ENCODE measurements at places on chromosomes 1 and 21. TPM values are rescaled to one million over a fixed set of nuclear protein-coding genes. Genes with fewer than 3 reads are reported as not detected.

DNA sequence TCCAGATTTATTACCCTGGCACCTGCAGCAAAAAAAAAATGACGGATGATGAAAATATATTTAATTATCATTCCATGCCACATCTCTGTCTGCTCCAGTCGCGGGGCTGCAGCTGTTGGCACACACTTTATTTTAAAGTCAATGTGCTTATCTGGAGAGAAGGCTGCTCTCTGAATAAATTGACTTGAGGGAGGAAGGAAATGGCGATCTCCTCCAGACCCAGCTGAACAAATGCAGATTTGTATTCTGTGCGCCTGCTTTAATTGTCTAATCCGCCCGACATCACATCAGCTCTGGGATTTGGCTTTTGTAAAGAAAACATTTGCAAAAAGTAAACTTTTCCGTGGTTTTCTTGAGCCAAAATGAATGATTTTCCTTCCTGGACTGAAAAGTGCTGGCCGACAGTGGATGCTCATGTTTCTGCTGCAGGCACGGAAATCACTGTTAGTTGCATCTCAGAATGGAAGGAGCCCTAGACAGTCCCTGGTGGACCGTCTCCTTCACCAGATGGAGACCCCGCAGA is 150.2 kb downstream of the CAMTA1 start:
- no peaks in the 10 kb centered on the region for H3K36me3 ChIP-seq
- peaks cover 6% of the 10 kb centered on the region for H3K4me1 ChIP-seq
- H3K27ac ChIP-seq, result no peak overlapping the region

- DNase-seq, result no peak
- H3K27me3 ChIP-seq, result no peaks in the 10 kb centered on the region
- peaks cover 13% of the 10 kb centered on the region for H3K4me1 ChIP-seq
These were observed 31.0 kb downstream of the IL12RB2 start for GRCh38 chr1:67338642-67339041.

GRCh38 chr1:164891615-164892014 is 332.6 kb downstream of the PBX1 start:
- no peaks in the 10 kb centered on the region for H3K4me1 ChIP-seq
- H3K27ac ChIP-seq, result no peak overlapping the region
- no peak for DNase-seq
- H3K27me3 ChIP-seq, result no peaks in the 10 kb centered on the region
- no peak overlapping the region for H3K4me3 ChIP-seq

DNA sequence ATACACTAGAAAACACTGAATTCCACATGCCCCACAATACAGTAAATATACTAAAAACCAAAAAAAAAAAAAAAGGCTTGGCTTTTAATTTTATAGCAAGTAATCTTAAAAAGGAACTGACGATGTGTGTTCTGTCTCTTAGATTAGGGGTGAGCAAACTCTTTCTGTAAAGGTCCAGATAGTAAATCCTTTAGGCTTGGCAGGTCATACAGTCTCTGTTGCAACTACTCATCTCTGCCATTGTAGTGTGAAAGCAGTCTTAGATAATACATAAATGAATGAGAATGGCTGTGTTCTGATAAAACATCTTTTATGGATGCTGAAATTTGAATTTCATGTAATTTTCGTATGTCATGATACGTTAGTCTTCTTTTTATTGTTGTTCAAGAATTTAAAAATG is 150.2 kb downstream of the SLC30A10 start:
- H3K27ac ChIP-seq, result no peak overlapping the region
- no peak overlapping the region for H3K4me3 ChIP-seq
- DNase-seq, result no peak
- H3K27me3 ChIP-seq, result no peaks in the 10 kb centered on the region
- H3K36me3 ChIP-seq, result no peaks in the 10 kb centered on the region

DNA sequence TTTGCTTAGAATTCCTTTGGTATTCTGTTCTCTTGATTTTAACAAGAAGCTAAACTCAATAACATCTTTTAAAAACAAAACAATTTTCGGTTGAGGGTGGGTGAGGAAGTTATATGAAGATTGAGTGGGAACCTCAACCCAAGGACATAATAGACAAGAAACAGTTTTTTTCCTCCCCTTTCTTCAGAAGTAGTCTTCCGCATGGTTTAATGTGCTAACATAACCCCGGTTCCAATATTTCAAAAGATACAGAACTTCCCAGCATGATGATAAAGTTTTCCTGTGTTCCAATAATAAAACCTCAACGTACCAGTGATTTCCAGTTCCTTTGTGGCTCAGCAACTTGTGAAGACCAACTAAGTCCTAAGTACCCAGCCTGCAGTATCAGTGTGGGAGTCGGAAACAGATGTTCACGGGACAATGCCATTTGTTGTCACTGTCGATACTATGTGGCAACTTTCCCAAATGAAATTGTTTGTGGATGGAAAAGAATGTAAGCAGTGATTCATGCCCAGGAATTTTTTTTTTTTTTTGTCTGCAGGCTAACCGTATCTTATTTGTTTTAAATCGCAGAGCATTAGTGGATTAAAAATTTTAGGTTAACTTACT is 48.5 kb downstream of the NR5A2 start:
- H3K36me3 ChIP-seq, result no peaks in the 10 kb centered on the region
- no peak for DNase-seq
- H3K27ac ChIP-seq, result no peak overlapping the region
- H3K4me3 ChIP-seq, result no peak overlapping the region

- H3K36me3 ChIP-seq, result no peaks in the 10 kb centered on the region
- no peaks in the 10 kb centered on the region for H3K27me3 ChIP-seq
- no peak overlapping the region for H3K4me3 ChIP-seq
- H3K4me1 ChIP-seq, result no peaks in the 10 kb centered on the region
- H3K27ac ChIP-seq, result no peak overlapping the region
- DNase-seq, result no peak
These were observed 34.0 kb upstream of the BACH1 start for GRCh38 chr21:29264721-29265120.

Gene FMO4
- total RNA-seq, result 3.2 TPM
